Mesothelial cell of epicardium (in vitro differentiated cells): ENCODE measurements at places on chromosomes 2 and 18.

- H3K4me3 ChIP-seq, result no peak overlapping the region
- peaks cover 5% of the 10 kb centered on the region for H3K4me1 ChIP-seq
- no peaks in the 10 kb centered on the region for H3K36me3 ChIP-seq
- no peak for DNase-seq
- no peak overlapping the region for H3K27ac ChIP-seq
- no peaks in the 10 kb centered on the region for H3K27me3 ChIP-seq
These were observed 265.2 kb upstream of the SPHKAP start for GRCh38 chr2:228446734-228447133.

DNA sequence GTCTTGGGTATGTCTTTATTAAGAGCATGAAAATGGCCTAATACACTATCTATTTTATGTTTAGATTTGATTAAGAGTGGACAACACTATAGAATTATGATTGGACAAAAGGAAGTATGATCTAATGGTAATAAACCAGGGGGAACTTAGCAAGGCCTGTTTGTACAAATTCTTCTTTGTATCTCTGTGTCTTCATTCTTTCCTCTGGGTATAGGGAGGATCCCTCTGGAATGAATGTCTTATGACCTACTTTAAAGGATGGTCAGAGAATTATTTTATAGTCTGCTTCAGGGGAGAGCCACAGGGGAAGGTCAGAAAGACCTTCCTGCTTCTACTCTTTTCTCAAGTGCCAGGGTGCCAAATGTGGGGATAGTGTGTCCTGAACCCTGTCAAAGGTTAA is 42.8 kb upstream of the FANCL start:
- H3K27ac ChIP-seq, result no peak overlapping the region
- peaks cover 11% of the 10 kb centered on the region for H3K4me1 ChIP-seq
- H3K4me3 ChIP-seq, result no peak overlapping the region
- no peaks in the 10 kb centered on the region for H3K36me3 ChIP-seq

GRCh38 chr2:108580050-108580449 is 45.8 kb downstream of the LIMS1 start:
- H3K4me3 ChIP-seq, result no peak overlapping the region
- no peaks in the 10 kb centered on the region for H3K27me3 ChIP-seq
- DNase-seq, result no peak
- H3K4me1 ChIP-seq, result peaks cover 16% of the 10 kb centered on the region

GRCh38 chr2:192060161-192060560 is 134.6 kb downstream of the TMEFF2 start:
- no peak overlapping the region for H3K27ac ChIP-seq
- no peaks in the 10 kb centered on the region for H3K27me3 ChIP-seq
- no peak overlapping the region for H3K4me3 ChIP-seq
- H3K4me1 ChIP-seq, result peaks cover 37% of the 10 kb centered on the region
- peaks cover 3% of the 10 kb centered on the region for H3K36me3 ChIP-seq

DNA sequence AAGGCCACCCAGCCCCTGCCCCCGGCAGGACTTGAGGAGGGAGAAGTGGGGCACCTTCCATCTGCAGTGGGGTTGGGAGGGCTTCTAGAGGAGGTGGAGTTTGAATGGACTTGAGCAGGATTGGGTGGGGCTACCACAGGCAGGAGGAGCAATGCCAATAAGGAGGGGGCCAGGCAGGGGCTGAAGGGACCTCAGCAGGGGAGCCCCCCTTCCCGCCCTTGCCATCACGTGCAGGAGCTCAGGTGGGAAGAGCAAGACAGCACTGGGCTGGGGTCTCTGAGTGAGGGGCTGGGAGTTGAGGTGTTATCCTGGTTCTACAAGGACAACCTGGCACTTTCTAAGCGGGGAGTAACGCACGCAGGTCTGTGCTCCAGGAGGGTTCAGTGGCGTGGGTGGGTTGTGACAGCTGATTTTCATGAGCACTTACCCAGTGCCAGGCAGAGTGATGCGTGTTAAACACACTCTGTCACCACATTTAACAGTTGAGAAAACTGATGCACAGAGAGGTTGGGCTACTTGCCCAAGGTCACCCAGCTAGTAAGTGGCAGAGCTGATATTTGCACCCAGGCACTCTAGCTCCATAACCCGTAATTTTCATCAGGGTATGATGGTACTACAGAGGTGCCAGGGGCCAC is 4.8 kb downstream of the CHRND start:
- H3K27me3 ChIP-seq, result peaks cover 37% of the 10 kb centered on the region
- H3K4me3 ChIP-seq, result no peak overlapping the region
- H3K4me1 ChIP-seq, result no peaks in the 10 kb centered on the region
- H3K36me3 ChIP-seq, result no peaks in the 10 kb centered on the region

DNA sequence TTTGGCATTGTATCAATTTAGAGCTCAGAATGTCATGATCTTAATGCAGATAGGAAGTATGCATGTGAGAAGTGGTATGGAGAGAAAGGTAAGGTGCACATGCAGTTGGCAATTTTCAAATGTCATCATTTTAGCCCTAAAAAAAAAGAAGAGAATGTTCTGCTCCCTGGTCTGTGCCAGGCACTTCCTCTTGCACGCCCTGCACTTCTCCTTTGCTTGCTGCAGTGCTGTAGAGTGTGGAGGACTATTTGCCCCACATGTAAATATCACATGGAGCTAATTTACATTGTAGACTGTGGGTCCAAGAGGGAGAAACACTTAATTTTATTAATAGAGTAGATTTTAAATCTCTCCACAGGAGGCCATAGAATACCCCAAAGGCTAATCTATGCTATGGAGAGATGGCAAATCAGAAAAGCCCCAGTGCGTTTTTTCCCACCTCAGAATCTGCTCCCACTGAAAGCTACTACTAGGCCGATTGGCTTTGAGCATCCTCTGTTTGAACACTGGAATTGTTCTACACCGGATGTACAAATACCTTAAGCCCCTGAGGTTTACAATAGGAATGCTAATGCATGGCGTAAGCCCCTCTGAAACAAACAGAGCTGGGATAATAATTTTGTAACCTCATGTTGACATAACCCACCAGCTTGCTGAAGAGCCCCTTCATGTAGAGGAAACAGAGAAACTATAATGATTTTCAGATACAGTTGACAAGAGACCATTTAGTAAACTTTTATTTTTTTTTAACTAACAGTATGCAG is 137.2 kb upstream of the KLHL14 start:
- H3K27ac ChIP-seq, result no peak overlapping the region
- H3K4me3 ChIP-seq, result no peak overlapping the region
- peaks cover 23% of the 10 kb centered on the region for H3K27me3 ChIP-seq
- no peaks in the 10 kb centered on the region for H3K36me3 ChIP-seq
- DNase-seq, result no peak

DNA sequence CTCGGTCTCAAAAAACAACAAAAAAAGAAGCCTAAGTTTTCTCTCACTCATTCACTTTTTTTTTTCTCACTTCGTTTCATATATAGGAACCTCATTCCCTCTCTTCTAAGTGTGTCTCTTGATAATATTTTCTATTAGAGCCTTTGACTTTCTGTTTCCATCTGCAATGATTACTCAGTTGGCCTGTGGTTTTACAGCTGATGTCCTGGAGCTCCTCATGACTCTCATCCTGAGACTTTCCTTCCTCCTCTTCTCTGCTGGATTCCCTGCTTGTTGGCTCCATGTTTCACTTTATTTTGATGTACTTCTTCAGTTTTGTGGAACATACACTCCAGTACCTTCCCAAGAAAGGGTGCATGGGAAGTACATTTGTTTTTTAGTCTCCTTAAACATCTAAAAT is 154.2 kb upstream of the GATA6 start:
- peaks cover 5% of the 10 kb centered on the region for H3K4me1 ChIP-seq
- DNase-seq, result no peak
- H3K4me3 ChIP-seq, result no peak overlapping the region
- H3K27me3 ChIP-seq, result no peaks in the 10 kb centered on the region
- no peak overlapping the region for H3K27ac ChIP-seq
- peaks cover 5% of the 10 kb centered on the region for H3K36me3 ChIP-seq

GRCh38 chr2:70160545-70160944 is 30.3 kb downstream of the C2orf42 start:
- no peak overlapping the region for H3K4me3 ChIP-seq
- H3K27me3 ChIP-seq, result no peaks in the 10 kb centered on the region
- H3K4me1 ChIP-seq, result no peaks in the 10 kb centered on the region
- H3K36me3 ChIP-seq, result peaks cover 11% of the 10 kb centered on the region
- DNase-seq, result no peak

DNA sequence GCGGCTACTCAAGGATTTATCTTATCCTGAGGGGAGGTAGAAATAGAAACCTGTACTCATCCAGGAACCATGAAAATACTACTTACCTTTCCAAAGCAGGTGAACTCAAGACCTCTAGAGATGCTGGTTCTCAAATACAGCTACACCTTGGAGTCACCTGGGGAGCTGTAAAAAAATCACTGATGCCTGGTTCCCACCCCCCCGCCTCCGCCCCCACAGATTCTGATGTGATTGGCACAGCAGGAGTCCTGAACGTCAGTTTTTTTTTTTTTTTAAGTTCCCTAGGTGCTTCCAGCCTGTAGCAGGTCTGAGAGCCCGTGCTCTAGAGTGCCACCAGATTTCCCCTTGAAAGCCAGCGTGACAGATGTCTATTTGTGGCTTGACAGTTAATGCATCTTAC is 113.6 kb downstream of the MRO start:
- DNase-seq, result no peak
- no peaks in the 10 kb centered on the region for H3K27me3 ChIP-seq
- H3K27ac ChIP-seq, result no peak overlapping the region
- no peak overlapping the region for H3K4me3 ChIP-seq
- no peaks in the 10 kb centered on the region for H3K36me3 ChIP-seq

- H3K4me1 ChIP-seq, result peaks cover 31% of the 10 kb centered on the region
- H3K4me3 ChIP-seq, result no peak overlapping the region
- no peaks in the 10 kb centered on the region for H3K36me3 ChIP-seq
- DNase-seq, result peak; percentile 51
These were observed 136.1 kb downstream of the ICOS start for GRCh38 chr2:204072443-204073324.

DNA sequence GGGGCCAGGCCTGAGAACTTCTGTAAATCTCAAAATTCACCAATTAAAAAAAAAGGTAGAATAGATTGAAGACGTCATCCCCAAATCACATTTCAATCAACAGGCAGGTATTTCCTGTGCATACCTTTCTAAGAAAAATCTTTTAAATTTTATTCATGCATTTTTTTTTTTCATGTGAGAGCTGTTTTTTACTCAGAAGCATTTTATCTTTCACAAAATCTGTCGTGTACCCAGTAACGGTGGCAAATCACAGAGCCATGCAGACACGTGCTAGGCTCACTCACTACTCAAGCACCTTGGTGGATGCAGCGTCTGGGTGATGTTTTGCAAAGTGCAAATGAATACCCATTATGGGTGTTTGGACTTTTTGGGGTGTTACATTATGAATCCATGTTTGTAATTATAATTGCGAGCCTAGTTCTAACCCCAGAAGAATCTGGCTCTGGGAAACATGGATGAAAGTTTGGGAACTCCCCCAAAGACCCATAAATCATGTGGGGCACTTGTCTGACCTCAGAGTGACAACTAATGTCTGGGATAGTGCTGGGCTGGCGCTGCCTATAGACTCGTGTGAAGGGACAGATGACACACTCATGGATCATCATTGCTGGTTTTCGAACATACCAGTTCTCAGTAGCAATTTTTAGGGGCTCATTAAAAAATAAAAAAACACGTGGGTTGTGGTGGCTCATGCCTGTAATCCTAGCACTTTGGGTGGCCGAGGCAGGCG is 335.2 kb downstream of the LPIN1 start:
- H3K27me3 ChIP-seq, result peaks cover 31% of the 10 kb centered on the region
- no peak overlapping the region for H3K4me3 ChIP-seq
- no peak for DNase-seq
- no peak overlapping the region for H3K27ac ChIP-seq
- peaks cover 10% of the 10 kb centered on the region for H3K4me1 ChIP-seq

- no peaks in the 10 kb centered on the region for H3K36me3 ChIP-seq
- no peak overlapping the region for H3K27ac ChIP-seq
- no peak for DNase-seq
- peaks cover 21% of the 10 kb centered on the region for H3K27me3 ChIP-seq
- H3K4me1 ChIP-seq, result peaks cover 4% of the 10 kb centered on the region
These were observed 116.3 kb upstream of the CXCR4 start for GRCh38 chr2:136234261-136234660.

- no peak for DNase-seq
- H3K27me3 ChIP-seq, result no peaks in the 10 kb centered on the region
- H3K27ac ChIP-seq, result no peak overlapping the region
- no peak overlapping the region for H3K4me3 ChIP-seq
- H3K4me1 ChIP-seq, result no peaks in the 10 kb centered on the region
These were observed 84.2 kb downstream of the DOK6 start for GRCh38 chr18:69484699-69485396.

DNA sequence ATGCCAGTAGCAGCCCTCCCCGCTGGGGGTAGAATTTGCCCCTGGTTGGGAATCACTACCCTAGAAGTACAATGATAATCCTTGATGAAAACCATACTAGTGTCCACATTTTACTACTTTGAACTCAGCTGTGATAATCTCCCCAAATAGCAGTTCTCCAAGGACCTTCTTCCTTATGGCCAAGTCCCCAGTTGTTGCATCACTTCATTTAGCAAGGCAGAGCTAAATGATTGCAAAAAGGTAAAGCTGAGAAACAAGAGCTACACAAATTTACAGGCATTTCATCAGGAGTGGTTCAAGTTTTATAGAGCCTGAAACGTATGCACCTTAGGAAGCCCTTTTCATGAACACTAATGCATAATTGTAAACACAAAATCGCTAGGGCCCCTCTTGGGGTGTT is 44.9 kb upstream of the REL start:
- no peak for DNase-seq
- peaks cover 20% of the 10 kb centered on the region for H3K27me3 ChIP-seq
- H3K4me3 ChIP-seq, result no peak overlapping the region
- H3K36me3 ChIP-seq, result no peaks in the 10 kb centered on the region
